ENCODE measurements at places on chromosomes 16 and 17. TPM values are rescaled to one million over a fixed set of nuclear protein-coding genes. Genes with fewer than 3 reads are reported as not detected.

GRCh38 chr17:5527601-5528250, 41.4 kb downstream of the MIS12 start:
- no peak for DNase-seq

DNA sequence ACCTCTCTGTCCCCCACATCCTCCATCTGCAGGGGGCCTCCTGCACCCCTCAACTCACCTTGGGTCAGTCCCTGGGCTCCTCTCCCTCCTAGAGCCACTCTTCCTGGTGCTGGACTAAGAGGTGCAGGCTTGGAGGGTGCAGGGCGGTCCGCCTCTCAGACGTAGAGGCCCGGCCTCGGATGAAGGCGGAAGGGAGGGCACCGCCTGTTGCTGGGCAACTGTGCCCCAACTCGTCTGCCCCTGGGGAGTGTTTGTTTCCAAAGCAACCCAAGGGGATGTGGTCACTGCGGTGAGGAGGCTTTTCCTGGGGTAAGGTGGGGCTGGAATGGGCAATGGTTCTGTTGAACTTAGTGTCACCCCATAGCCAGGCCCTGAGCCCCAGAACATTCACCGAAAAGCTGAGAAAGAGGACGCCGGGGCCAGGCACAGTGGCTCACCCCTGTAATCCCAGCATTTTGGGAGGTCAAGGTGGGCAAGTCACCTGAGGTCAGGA, at the start of gene C16orf54:
Gene C16orf54 (minus strand): TSS at position 138 of the 493 bp plus-strand sequence. CDS start 1,039 bp downstream, outside the sequence.
- DNase-seq = no peak

Gene STAT5B
- total RNA-seq = 12.6 TPM

Gene CTCF
- total RNA-seq = 30.6 TPM

DNA sequence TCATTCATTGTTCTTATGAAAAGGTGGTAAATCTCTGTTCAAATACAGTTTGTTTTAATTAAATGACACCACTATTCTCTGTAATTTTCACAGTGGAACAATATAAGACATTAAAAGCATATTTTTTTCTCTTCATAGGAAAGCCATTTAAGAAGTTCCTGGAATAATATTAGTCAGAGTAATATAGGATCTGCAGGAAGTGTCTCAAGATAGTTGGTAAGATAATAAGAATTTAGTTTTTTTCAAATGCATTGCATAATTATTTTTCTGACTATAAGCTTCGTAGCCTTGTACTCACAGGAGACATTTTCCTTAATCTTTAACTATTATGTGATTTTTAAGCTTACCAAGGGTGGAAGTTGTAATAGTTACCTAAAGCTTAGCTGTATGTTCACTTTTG, 16.9 kb downstream of the STXBP4 start:
- no peak for DNase-seq

- DNase-seq = no peak
Observed at GRCh38 chr16:68752602-68753001, 15.5 kb downstream of the CDH1 start.

DNA sequence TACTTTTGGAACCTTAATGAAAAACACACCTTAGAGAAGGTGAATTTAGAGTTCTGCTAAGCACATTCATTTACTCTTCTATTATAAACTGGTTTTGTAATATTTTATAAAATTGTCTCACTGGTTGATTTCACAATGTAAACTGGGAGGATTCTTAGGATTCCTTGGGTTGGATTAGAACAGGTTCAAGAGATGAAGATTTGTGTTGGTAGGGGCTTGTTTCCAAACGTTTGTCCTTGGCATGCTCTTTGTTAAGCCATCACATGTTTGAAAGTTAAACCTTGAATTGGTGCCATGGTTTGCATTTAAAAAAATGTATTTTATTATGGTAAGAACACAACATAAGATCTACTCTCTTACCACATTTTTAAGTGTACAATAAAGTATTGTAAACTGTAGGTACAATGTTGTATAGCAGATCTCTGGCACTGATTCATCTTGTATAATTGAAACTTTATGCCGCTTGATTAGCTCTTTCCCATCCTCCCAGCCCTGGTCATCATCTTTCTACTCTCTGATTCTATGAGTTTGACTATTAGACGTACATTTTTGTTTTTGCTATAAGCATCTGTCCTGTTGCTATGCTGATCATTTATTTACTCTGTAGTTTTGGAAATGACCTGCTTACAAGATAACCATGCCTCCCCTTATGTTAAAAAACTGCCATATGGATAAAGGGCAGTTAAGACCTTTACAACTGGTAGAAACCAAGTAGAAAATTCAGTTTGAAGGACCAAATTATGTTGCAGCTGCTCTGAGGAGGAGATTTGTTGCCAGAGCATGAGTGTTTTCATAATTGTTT, 9.6 kb downstream of the FTO start:
- DNase-seq = no peak

DNA sequence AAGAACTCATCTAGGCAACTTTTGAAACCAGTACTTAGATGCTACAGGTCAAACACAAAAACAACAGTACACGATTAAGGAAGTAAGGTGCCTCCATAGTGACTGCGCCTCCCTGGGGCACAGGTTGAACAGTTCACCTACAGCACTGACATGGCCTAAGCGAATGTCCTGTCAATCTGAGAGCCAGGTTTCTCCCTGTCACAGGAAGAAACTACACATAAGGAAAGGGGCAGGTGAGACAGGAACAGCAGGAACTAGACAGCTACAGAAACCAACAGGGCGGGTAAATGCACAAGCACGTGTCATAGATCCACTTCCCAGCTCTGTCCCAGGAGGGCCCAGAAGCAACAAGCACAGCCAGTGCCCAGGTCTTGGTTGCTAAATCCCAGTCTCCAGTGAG, 8.0 kb upstream of the ARHGDIA start:
- no peak for DNase-seq
